Femur (tissue), 1 donor: ENCODE measurements at places on chromosomes 6 and 20.

GRCh38 chr6:42255050-42255449 is 37.4 kb upstream of the MRPS10 start:
- no peak for DNase-seq

DNA sequence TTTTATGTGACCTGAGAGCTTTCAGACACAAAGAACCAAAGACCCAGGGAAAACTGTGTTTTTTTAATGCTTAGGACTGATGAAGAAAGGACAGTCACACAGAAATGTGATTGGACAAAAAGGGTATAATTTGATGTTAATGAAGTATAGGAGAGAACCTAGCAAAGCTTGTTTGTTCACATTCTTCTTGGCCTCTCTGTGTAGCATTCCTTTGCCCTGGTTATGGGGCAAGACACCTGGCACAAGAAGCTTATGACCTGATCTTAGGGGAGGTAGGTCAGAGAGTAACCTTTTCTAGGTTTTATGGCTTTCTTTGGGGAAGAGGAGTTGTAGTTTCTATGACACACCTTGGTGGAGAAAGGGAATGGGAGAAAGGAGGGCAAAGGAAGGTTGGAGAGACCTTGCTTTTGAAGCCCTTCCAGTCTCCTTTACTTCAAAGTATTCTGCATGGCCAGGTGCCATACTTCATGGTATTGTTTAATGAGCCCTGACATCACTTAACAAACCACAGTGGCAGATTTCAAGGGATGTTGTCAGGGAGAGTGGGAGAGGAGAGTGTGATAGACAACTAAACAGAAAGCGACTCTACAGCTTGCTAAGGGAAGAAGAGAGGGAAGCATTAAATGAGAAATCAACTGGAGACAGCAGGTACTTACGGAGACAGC is 701.8 kb upstream of the FLRT3 start:
- no peak for DNase-seq

- no peak for DNase-seq
These were observed 715.6 kb upstream of the ID4 start for GRCh38 chr6:19121521-19121920.

- no peak for DNase-seq
These were observed 506.7 kb upstream of the MARCKS start for GRCh38 chr6:113350461-113350860.
